ENCODE measurements at places on chromosomes 2 and 18. TPM values are rescaled to one million over a fixed set of nuclear protein-coding genes. Genes with fewer than 3 reads are reported as not detected.
A peak's percentile ranks its signal among the peaks of the same experiment; 100 is the strongest.

- no peak for DNase-seq
Observed at GRCh38 chr18:1014509-1014908, 109.8 kb downstream of the ADCYAP1 start.

DNA sequence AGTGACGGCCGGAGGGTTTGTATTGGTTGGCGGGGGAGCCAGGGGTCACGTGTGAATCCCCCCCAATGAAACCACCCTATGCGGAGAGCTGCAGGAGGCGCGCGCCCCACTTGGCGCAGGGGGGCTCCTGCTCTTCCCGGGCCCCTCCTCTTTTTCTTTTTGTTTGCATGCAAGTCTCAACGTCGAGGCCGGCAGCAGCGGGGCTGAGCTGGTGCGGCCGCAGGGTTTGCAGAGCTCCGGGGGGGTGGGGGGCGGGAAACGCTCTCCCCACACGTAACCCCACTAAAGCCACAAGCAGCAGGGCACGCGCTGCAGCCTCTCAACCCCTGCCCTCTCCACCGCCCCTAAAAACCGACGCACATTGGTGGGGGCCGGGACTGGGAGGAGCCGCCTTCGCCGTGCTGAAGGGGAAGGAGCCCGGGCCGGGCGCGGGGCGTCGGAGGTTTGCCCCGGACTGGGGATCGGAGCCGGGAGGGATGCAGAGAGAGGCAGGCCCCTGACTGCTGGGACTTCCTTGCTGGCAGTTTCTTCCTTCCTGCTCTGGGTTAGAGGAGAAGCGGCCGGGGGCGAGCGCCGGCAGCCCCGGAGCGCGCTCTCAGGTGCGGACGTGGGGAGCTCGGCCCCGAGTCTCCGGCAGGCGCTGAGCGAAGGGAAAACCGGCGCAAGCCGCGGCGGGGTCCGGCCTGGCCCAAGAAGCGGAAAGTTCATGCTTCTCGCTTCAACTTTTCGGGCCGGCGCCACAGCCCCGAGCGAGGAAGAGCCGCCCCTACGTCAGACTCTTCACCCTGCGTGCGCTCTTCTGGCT, 864 bp downstream of the LBH start:
- DNase-seq, result peak; percentile 52

Gene GPC1
- total RNA-seq, result 63.4 TPM

DNA sequence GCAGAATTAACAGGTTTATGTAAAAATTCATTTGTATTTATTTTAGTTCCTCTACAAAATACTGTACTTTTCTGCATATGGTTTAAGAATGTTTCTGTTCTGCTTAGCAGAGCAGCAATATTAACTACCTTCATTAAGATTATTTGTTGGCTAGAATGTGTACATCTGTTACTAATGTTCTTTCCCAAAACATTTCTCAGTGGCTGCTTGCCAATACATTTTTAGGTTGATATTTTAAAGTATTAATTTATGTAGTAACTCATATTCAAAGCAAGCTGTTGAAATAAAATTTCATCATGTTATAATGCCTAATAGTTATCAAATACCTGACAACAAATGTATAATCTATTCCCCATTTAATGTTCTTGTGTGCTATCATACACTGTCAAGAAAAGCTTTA, 40.3 kb downstream of the PRKD3 start:
- DNase-seq, result no peak

DNA sequence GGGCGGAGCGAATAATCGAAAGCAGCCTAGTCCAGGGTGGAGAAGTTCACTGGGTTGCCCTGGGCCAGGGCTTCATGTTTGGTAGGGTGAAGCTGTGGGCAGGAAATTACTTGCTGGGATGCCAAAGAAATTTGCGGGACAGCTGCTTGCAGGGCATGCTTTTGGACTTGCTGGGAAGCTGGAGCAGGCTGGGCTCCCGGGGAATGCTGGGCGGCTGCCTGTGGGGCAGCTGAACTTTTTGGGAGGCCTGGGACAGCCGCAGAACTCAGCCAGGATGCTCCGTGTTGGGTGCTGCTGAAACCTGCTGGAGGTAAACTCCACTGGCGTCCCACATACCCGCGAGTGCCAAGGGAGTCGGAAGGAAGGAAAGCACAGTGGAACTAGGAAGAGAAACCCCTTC, 31.9 kb downstream of the ASB1 start:
- DNase-seq, result no peak

DNA sequence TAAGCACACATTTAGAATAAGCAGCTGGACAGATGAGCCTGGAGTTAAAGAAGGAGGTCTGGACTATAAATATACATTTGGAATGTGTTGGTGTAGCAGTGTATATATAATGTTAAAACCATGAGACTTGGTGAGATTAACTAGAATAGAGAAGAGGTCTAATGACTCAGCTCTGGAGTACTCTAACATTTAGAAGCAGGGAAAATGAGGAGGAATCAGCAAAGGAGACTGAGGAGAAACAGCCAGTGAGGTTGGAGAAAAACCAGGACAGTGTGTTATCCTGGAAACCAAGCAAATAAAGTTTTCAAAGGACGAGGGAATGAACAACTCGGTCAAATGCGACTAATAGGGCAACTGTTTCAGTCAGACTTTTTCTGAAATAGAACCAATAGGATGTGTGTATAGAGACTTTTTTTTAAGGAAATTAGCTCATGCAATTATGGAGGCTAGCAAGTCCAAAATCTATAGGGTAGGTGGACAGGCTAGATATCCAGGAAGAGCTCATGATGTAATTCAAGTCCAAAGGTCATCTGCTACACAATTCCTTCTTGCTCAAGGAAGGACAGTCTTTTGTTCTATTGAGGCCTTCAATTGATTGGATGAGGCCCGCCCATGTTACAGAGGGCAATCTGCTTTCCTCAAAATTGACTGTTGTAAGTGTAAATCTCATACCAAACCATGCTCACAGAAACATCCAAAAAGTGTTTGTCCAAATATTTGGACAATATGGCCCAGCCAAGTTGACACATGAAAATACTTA, 10.8 kb upstream of the SESTD1 start:
- DNase-seq, result no peak

DNA sequence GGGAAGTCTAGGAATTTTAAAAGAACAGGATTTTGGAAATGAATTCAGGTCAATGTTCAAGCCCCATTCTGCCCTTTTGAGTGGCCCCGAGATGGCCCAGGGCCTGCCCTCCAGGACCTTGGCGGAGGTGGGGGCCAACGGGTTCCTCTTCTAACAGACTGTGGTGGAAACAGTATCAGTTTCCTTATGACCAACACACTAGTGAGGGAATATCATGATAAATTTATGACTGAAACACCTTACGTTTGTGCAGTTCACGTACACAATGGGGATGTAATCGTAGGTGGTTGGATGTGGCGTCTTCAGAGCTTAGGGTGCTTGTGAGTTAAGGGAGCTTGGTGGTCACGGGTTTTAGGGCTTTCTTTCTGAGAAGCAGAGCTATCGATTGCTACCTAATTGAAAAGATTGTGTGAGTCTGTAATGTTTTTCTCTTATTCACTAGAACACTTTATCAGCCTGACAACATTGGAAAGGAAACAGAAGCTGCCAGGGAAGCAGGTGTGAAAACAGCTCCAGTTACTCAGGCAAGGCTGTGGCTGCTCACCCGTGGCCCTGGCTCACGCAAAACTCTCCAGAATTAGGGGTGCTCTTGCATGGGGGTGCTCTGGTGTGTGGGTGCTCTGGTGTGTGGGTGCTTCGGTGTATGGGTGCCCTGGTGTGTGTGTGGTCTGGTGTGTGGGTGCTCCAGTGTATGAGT, 165.3 kb downstream of the SNTG2 start:
- no peak for DNase-seq

Gene PLEK
- total RNA-seq, result not detected

Gene POMC
- total RNA-seq, result not detected

DNA sequence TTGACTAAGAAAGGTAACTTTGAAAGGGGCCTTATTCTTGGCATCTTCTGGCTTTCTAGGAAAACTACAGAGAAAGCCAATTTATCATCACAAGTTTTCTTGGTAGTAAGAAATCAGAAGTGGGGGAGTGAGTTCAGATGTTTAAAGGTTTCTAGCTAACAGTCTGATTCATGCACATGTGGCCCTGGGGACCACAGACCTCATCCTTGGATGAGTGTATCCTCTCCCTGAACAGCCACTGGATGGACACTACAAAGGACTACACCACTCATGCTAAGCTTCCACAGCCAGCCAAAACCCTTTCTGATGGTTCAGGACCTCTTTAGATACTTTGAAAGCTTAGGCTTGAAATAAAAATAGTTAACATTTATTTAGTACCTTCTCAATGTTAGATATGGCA, 218.3 kb upstream of the STK17B start:
- DNase-seq, result no peak

- no peak for DNase-seq
Observed at GRCh38 chr2:45288532-45289417, 279.5 kb upstream of the SIX2 start.

GRCh38 chr2:237964194-237964577, 2.6 kb upstream of the UBE2F start:
- no peak for DNase-seq

Gene L3MBTL4
- total RNA-seq, result 6.8 TPM

DNA sequence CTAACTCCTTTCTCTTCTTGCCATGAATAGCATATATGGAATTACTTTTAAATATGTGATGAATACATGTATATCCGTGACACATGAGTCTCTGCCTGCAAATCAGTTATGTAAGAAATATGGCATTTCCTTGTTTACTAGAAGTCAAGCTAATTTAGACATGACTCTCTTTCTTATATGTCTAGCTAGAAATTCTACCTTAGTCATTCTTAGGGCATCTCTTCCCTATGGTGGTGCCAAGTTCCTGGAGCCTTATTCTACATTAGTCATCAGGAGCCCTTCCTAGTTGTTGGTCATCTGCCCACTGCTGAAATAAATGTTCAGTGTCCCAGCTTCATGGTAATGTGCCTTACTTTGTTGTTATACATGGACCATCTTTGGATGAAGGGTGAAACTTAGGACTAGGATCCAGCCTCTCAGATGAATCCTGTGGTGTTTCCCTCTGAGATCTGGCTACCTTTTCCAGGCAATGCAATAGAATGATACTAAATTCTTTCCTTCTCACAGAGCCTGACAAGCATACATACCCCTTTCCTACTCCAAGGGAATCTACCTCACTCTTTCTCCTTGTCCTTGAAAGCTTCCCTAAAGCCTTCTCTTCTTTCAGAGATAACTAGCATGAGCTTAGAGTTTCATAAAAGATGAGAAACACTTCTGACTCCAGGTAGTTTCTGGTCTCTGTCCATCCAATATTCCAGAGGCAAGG, 415.3 kb upstream of the VWC2L start:
- DNase-seq, result peak; percentile 51

GRCh38 chr2:190707726-190708125, 58.8 kb downstream of the NAB1 start:
- no peak for DNase-seq

Gene ALLC
- not detected for total RNA-seq

Gene ABHD1
- total RNA-seq, result not detected

DNA sequence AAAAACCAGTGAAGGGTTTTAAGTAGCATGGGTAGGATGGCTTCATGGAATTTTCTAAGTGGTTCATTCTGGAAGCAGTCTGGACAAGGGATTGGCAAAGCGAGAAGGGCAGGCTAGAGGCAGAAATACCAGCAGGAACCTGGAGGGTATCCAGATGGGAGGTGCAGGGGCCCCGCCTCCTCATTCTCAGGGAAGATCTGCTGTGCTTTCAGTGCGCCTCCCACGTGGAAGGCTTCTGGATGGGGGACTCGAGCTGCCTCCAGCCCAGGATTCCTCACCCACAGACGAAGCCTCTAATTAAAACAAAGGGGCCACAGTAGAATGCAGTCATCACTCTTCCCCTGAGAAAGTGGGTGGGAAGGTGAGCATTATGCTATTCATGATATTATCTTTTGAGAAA, 79.8 kb downstream of the VSNL1 start:
- DNase-seq, result peak; percentile 82

Gene LCT
- not detected for total RNA-seq

- DNase-seq, result no peak
Observed at GRCh38 chr2:10400978-10401951, 46.9 kb downstream of the ODC1 start.

GRCh38 chr2:206979922-206980321, 40.6 kb downstream of the CPO start:
- no peak for DNase-seq

DNA sequence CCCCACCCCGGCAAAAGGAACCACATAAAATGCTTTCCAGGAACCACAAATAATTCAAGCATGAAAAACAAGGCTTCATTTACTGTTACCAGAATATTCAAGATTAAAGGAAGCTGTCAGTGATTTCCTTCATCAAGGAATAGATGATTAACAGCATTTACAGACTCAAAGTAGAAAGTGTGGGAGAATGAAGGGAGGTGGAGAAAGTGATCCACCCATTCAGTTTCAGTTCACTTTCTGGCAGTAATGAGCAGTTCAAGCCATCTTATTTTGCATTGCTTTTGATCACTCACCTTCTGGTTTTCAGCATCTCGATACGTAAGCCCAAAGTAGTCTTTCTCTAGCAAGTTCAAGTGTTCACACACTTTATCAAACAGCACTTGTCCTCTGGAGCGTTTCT, 99.0 kb downstream of the EPB41L3 start:
- no peak for DNase-seq

DNA sequence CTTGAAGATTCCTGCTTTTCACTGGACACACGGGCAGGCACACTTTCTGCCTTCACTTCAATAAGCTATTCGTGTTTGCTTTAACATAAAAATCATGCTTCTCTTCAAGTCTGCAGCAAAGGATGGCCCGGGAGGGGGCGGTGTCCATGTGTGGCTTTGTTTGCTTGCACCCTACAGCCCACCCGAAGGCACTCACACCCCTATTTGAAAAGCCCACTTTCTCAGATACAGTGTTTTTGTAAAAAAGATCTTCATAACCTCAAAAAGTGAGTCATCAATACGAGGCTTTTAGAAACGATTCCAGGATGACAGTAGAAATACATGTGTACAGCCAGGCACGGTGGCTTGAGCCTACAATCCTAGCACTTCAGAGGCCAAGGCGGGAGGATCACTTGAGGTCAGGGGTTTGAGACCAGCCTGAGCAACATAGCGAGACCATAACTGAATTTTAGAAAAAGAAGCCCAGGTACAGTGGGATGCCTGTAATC, 36.5 kb upstream of the HPCAL1 start:
- peak; percentile 34 for DNase-seq

Gene ITGA4
- total RNA-seq, result 80.0 TPM

- DNase-seq, result no peak
Observed at GRCh38 chr2:43292851-43293743, 66.7 kb upstream of the ZFP36L2 start.

- no peak for DNase-seq
Observed at GRCh38 chr2:102977426-102978090, 215.7 kb downstream of the TMEM182 start.

- no peak for DNase-seq
Observed at GRCh38 chr18:37572736-37573135, 7.1 kb upstream of the CELF4 start.

Measured in SJSA1 (cell line).